ENCODE measurements at places on chromosomes 4 and X.

- DNase-seq: no peak
Observed at GRCh38 chr4:142567620-142568451, 278.3 kb downstream of the INPP4B start.

- DNase-seq: no peak
Observed at GRCh38 chrX:6738518-6739470, 203.9 kb upstream of the VCX3A start.

DNA sequence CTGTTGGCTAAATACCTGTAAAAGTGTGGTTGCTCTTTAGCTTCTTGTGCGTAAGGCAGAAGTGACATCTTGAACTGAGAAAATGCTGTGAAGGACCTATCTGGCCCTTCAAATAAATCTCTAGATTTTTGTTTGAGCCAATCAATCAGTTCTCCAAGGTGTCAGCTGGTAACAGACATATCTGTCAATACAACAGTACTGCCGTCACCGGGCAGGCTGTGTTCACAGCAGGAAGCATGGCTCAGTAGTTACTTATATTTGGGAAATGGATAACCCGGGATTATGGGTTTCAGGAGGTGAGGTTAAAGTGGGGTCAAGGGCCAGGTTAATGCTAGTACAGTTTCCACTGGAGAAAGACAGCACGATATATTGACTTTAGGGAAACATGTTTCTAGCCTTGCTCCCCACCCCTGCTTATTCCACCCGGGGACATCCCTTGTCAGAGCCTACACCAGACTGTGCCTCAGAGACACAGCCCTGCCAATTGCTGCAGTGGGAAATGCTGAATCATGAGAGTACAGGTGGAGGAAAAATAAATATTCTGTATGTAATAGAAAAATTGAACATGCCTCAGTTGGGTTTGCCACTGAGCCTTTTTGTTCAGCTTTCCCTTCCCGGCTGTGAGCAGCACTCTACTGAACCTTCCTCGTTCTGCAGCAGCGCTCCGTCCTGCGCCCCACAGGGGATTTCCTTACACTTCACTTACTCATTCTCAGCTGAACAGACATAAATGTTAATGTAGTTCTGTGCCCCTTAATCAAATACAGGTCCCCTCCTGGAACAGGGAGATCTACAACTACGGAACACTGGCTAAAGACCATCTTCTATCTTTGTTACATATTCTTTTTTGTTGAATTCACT, 121.1 kb downstream of the MGST2 start:
- no peak for DNase-seq

DNA sequence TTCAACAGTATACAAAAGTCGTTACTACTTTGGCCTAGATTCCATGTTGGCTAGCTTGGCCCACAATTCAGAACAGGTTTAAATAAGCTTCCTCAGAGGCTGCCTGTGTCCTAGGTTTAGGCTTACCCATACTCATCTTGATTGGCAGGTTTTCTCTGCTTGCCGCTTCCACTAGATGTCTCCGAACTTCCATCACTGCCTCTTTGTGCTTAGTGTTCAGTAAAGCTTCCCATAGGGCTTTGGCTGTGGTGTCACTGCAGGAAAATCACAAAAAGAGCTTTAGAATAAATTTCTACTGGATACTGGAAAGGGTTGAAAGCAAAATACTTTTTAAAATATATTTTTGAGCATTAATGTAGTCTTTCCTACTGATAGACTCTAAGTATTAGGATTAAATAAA, 52.4 kb downstream of the SCFD2 start:
- peak; percentile 48 for DNase-seq

GRCh38 chr4:18020145-18020670, 1.3 kb downstream of the LCORL start:
- DNase-seq: no peak

GRCh38 chr4:108480881-108481280, 139.5 kb upstream of the RPL34 start:
- DNase-seq: no peak

- no peak for DNase-seq
Observed at GRCh38 chr4:86334020-86334750, 25.7 kb downstream of the MAPK10 start.

GRCh38 chr4:127558489-127559407, 74.0 kb upstream of the INTU start:
- no peak for DNase-seq

DNA sequence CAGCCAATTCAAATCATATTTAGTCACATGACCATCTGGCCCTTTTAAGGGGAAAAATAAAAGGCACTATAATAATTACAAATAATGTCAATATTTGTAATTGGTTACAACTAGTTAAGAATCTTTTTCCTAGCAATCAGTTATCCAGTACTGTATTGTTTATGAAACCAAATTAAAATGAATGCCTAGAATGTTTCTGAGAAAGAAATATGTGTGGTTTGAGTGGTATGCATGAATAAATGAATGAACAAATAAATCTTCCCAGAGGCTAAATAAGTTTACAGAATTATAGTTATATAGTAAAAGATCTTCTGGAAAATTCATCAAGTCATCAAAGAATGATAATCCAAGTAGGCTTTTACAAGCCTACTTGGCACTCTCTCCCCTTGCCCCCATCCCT, 55.8 kb upstream of the F8A3 start:
- no peak for DNase-seq

DNA sequence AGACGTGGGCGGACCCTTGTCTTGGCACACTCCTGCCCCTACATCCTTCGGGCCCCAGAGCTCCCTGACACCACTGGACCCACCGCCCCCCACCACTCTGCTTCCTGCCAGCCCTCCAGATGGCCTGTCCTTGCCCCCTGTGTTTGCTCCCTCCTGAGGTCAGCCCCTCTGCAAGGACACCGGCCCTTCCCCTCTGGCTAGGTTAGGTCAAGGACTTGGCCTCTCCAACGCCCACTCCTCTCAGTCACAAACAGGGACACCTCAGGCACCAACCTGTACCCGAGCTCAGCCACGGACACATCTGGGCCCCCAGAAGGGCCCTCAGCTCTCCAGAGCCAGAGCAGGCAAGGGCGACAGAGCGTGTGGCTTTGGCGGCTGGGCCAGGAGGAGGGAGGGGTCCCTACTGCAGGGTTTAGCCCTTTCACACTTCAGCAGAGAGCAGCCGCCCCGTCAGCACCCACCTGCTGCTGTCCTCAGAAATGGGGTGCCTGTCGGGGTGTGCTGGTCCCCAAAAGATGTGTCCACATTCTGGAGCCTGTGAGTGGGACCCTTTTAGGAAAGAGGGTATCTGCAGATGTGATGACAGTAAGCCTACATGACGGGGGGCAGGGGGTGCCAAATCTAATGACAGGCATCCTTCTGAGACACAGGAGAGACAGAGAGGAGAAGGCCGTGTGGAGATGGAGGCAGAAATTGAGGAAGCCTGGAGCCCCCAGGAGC, 23.5 kb upstream of the DUSP9 start:
- no peak for DNase-seq

- DNase-seq: no peak
Observed at GRCh38 chrX:78979789-78980464, 34.7 kb downstream of the P2RY10 start.

DNA sequence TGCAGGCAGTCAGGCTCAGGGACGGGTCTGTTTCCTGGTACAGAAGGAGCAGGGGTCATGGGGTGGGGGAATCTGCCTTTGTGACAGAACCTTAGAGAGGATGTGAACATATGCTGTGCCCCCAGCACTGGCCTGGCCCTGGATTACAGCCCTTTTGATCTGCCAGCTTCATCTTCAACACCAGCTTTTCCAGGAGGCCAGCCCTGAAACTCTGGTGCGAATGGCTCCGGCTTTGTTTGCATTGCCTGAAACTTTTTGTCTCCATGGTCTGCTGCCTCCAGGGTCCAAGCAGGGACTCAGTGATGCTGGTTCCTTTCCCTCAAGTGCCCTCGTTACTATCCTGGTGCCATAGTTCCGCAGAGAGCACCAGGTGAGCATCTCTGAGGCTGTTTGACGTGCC, 2.1 kb downstream of the CNGA2 start:
- DNase-seq: no peak
